ENCODE measurements at places on chromosomes 13 and 19.

DNA sequence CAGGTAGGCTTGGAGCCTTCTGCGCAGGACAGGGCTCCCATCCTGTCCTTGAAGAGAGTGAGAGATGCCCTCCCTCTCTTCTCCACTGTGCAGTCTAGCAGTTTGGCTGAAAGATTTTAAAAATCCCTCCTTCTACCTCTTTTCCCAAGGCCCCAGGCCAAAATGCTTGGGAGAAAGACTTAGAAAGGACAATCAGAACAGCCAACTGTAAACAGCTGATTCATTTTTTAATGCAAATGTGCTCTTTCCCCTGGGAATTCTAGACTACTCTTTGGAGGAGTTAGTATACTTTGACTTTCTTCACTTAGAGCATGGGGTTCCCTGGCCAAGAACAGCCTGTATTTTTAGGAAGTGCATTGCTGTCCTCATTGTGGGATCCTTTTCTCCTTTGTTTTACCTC is 398.9 kb downstream of the GPC6 start:
- no peak for DNase-seq

DNA sequence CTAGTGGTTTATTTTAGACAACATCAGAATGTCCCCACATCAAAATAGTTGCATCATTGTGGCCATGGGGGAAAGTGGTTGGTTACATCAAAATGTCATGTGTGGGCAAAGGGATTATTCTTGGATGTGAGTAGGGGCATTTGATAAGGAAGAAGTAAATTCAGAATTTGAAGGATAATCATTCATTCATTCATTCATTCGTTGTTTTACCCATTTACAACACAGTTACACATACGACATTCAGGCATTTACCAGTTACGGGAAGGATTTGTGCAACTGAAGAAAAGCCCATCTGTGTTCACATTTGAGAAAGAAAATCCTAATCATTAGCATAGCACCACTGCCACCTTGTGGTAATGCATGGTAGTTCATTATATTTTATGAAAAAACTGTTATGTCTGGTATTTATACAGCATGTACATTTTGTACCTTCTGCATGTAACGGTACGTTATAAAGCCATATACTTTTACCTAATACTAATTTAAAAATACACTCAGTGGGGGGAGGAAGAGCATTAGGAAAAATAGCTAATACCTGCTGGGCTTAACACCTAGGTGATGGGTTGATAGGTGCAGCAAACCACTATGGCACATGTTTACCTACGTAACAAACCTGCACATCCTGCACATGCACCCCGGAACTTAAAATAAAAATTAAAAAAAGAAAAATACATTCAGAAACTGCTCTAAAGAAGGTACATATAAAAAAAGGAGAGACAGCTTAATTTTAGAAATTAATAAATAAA is 62.1 kb downstream of the DGKH start:
- DNase-seq: no peak

DNA sequence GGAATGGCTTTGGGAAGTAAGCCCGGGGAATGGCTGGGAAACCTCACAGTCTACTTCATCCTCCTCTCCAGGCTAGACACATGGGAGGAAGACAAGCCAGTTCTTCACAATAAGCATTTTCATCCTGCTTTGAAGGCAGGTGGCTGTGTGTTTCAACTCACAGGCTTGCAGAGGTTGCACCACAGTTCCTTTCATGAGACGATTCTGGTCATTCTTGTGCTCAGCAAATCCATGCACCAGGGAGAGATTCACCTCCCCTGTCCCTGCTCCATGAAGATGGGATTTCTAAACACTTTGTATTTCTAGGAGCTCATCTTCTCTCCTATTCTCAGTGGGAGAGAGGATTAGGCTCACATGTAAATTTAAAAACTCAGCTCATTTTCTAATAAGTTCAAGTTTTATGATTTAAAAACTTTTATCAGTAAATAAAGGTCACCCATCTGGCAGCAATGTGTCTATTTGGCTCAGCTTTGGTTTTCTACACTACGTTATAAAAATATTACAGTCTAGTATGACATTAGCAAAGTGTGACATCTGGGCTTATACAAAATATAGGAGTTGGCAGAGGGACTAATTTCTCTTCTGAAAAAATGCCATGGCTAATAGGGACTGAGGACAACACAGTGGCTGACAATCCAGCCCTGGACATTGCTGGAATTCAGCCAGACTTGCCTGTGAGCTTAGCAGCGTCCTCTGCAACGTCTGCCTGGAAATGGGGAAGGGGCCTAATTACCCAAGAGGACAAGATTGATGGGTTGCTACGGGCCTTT is 283.2 kb upstream of the SLC10A2 start:
- no peak for DNase-seq

GRCh38 chr19:9941671-9942070 is 5.4 kb upstream of the OLFM2 start:
- DNase-seq: no peak

- no peak for DNase-seq
These were observed 130.5 kb downstream of the RNF17 start for GRCh38 chr13:24894277-24894971.

DNA sequence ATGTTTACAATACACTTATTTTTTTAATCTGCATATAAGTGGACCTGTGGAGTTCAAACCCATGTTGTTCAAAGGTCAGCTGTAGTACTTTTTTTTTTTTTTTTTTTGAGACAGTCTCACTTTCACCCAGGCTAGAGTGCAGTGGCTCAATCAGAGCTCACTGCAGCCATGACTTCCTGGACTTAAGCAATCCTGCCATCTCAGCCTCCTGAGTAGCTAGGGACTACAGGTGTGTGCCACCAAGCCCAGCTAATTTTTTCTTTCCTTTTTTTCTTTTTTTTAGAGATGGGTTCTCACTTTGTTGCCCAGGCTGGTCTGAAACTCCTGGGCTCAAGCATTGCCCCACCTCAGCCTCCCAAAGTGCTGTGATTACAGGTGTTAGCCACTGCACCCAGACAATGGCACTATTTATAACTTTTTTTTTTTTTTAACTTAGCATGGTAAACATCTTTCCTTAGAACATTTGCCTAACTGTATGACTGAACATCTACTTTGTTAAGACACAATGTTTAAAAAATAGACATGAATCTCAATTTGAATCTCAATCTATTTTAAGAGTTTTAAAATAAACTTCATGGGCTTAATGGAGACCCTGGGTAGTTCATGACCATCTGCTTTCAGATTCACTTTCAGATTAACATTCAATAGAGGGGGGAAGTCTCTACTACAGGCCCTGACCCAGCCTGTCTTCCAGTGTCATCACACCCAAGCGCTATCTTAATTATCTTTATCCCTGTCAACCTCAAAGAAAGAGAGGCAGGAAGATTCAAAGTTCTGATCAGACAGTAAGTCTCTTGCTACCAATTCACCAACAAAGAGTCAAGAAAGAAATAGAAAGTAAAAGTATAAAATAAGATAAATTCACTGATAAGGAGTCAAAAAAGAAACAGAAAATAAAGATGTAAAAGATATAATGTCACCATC is 97.7 kb upstream of the DOCK9 start:
- no peak for DNase-seq

DNA sequence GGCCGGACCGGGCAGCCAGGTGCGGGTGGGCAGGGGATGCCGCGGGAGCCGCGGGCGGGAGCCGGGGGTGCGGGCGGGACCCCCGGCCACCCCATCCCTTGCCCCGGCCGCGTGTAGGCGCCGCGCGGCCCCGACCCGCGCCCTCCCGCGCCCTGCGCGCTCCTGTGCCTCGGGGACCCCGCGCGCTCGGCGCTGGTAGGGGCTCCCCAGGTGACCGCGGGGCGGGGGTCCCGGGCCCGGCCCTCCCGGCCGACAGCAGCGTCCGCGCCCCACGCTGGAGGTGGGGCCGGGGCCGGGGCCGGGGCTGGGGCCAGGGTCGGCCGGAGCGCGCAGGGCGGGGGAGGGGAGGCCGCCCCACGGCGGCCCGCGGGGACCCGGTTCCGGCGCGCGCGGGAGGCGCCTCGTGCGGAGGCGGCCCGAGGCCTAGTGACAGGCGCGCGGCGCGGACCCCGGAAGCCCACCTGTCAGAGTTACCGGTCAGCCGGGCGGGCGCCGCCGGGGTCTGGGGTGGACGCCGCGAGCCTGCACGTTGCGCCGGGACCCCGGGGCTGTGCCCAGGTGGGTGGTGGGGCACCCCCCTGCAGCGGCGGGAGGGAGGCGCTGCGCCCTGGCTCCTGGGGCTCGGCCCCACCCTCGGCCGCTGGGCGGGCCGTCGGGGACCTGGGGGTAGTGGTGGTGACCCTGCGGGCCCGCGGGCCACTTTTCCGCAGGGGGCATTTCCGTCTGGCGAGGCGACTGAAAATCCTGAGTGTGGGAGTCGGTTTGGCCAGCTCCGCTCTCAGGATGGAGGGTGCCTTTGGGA is 518 bp downstream of the TFDP1 start:
- no peak for DNase-seq
